ENCODE measurements at places on chromosomes 12 and 14.

- no peak for DNase-seq
Observed at GRCh38 chr12:131603106-131603938, 107.6 kb upstream of the SFSWAP start.

GRCh38 chr12:26467351-26467750, 272.0 kb downstream of the SSPN start:
- no peak for DNase-seq

GRCh38 chr12:61524851-61525250, 735.4 kb upstream of the USP15 start:
- no peak for DNase-seq

DNA sequence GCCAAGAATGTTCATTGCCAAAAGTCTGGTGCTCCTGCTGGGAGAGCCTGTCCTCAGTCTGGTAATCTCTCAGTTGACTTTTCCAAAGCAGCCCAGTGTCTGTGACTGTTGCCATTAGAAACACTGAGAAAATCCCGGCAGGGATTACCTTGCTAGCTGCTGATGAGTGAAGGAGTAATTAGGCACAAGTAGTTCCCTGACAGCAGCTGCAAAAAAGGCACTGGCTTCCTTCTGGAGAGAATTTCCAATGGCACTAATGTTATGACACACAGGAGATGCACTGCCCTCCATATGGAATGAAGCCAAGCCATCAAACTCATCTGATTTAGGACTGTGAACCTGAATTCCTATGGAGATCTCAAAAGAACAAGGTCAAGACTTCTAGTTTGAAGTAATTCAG, 1321.2 kb upstream of the SEL1L start:
- DNase-seq: no peak

DNA sequence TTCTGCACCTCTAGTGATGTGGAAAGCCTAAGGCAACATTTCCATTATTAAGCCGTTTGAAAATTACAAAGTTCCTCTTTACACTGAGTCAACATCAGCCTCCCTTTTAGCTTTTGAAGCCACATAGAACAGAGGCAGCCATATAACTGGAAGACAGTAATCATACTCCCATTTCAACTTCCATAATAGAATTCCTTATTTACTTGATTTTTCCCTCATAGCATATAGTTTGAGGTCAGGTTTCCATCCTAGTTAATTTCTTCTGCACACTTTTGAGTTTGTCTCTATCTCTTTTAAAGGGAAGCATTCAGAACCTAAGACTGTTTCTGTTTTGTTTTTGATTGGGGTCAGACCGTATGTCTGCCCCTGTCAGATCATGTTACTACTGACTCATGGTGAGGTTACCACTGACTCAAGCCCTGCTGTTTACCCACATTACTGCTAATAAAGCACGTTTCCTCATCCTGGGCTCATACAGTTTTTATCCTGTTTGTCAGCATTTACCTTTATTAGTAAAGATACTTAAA, 161.0 kb downstream of the SLC38A4 start:
- DNase-seq: no peak

GRCh38 chr12:45284096-45284901, 68.4 kb downstream of the ANO6 start:
- no peak for DNase-seq

DNA sequence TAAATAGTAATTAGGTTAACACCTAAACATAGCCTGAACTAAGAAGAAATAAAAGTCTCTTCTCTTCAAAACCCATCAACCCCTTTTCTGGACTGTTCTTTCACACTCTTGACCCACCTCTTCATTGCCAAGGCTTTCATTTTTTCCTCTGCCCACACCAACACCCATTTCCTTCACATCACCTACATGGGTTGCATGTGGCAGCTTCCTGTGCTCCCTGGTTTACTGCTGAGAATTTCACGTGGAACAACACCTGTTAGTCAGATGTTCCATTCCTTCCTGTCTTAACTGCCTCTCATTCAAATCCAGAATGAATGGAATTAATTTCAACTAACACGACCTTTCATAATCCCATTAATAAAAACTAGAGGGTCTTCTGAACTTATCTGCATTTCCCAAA, 157.3 kb downstream of the BCAT1 start:
- DNase-seq: no peak

DNA sequence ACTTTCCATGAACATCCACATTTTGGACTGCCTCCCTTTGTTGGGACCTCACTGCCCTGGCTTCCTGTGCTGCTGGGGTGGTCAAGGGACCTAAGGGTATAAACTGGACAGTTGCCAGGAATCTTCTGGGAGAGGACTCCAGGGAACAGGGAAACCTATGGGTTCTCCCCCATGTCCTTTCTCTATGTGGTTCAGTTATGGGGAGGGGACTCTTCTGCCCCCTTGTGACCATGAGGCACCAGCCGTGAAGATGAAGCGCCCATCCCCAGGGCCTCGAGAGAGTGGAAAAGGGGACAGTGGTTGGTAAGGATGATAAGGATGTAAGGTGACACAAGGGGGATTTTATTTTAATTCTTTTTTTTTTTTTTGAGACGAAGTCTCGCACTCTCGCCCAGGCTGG, 177.0 kb upstream of the TMEM132C start:
- DNase-seq: no peak

DNA sequence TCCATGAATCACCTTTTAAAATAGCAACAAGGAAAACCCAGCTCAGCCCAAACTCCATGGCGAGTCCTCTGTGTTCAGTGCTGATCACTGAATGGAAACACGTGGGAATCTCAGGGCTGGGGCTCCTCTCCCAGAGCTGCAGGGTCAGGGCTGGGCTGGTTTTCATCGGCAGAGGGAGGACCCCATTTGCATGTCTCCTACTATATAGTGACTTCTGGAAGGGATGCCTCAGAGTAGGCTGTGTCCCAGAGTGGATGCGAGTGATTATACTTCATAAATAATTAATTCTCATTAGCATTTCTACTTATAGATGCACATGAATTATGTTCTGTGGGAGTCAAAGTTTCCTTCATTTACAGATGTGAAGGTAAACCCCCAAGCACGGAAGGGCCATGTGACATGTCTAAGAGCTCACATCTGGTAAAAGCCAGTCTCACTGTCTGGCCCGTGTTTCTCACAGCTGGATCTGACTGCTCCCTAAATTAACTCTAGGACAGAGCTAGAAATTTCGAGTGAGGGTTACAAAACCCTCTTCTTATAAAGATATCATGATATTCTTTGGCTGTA, 685.0 kb downstream of the TMEM121 start:
- DNase-seq: no peak

GRCh38 chr14:101456246-101457175, 104.8 kb upstream of the DIO3 start:
- DNase-seq: no peak

DNA sequence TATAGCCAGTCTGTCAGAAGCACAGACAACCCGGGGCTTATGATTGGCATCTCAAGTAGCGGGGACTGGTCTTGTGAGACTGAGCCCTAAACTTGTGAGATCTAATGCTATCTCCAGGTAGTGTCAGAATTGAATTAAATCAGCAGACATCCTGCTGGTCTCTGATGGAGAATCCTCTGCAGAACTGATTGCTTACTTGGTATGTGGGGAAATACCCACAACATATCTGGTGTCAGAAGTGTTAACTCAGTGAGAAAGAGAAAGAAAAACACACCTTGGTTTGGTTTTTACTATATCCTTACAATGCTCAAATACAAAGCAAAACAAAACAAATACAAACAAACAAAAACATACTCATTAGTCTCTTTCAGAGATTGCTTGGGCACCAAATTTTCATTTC, 10.0 kb downstream of the SEL1L start:
- no peak for DNase-seq

- no peak for DNase-seq
Observed at GRCh38 chr12:68159681-68160304, at the start of gene IFNG. Gene IFNG, minus strand, starts transcription at chr12:68159740. Its CDS starts 125 bp downstream, at chr12:68159615.

GRCh38 chr14:93994919-93995682, 2.0 kb upstream of the CCDC197 start:
- peak; percentile 64 for DNase-seq

DNA sequence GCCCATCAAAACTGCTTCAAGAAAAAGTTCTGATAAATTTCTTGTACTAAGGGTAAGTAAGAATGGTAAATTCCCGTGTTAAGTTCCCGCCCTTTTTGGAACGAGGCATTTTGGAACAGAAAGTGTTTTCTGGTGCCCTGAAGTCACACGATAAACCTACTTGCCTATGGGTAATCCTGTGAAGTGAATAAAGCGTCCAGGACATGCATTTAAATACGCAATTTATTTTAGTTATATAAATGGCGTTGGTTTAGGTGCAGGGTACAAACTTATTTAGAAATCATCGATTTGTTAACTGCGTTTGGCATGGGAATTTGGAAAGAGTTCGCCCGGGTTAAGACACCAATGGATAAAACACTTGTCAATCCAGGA, 715 bp upstream of the RAP1B start:
- no peak for DNase-seq

- no peak for DNase-seq
Observed at GRCh38 chr12:26737487-26738030, 95.4 kb downstream of the ITPR2 start.

GRCh38 chr12:57735198-57735855, 3.2 kb downstream of the AGAP2 start:
- DNase-seq: no peak

DNA sequence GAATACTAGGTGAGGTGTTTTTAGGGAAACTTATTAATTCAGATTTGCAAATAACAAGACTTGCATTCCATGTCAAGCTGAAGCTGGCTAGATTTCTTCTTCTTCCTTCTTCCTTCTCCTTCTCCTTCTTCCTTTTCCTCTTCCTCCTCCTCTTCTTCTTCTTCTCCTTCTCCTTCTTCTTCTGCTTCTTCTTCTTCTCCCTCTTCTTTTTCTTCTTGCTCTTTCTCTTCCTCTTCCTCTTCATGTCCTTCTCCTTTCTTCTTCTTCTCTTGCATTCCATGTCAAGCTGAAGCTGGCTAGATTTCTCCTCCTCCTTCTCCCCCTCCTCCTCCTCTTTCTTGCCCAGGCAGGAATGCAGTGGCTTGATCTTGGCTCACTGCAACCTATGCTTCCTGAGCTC, 297.8 kb downstream of the PRKD1 start:
- DNase-seq: no peak

- no peak for DNase-seq
Observed at GRCh38 chr14:50967790-50968189, 23.5 kb upstream of the PYGL start.

DNA sequence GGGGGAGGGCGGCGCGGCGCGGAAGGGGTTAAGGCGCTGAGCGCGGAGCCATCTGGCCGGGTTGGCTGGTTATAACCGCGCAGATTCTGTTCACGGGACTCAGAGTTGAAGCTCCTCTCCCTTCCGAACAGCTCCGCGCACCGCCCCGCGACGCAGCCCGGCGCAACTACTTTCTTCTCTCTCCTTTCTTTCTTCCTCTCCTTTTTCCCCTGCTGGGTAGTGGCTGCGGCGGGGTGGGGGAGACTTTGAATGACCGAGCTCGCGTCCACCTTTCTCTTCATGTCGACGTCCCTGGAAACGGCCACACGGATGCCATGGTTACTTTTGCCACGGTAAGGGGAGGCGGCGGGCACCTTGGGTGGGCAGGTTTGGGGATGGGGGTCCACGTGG, at the start of gene NTF3:
Gene NTF3, plus strand, starts transcription at position 98 of the 390 bp plus-strand sequence. Its CDS starts 217 bp downstream, at position 315.
- DNase-seq: no peak

DNA sequence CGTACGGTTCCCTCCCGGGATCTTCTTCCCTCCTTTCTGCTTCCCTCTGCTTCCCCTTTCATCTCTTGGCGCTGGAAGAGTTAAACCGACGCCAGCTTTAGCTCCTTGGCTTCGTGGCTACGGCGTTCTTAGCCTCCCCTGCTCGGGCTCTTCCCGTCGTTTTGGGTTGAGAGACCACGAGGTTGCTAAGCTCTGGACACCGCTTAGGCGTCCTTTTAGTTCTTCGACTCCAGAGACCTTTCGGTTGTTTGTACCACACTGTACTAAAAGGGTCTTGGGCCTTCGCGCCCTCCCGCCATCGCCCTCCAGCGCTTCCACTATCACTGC, 545 bp downstream of the CPSF2 start:
- DNase-seq: no peak

DNA sequence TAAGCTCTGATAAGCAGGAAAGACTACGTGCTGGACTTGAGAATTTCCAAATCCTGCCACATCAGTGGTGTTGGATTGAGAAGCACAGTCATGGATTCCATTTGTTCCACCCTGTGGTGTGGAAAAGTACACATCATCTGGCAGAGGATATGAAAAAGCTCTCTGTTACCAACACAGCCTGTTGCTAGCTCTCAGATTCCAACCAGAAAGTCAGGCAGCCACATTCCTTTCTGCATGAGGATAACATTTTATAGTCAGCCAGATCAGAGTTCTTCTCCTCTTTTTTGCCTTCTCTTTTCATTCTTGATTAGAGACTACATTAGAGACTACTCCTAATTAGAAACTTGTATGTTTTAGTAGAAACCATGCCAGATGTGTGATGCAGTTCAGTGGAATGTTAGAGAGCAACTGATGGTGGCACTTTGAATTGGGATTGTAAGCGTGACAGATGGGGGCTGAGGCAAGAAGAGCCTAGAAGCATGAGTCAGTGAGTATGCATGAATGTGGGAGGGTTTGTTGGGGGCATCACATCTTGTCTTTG, 61.2 kb upstream of the STXBP6 start:
- DNase-seq: no peak

DNA sequence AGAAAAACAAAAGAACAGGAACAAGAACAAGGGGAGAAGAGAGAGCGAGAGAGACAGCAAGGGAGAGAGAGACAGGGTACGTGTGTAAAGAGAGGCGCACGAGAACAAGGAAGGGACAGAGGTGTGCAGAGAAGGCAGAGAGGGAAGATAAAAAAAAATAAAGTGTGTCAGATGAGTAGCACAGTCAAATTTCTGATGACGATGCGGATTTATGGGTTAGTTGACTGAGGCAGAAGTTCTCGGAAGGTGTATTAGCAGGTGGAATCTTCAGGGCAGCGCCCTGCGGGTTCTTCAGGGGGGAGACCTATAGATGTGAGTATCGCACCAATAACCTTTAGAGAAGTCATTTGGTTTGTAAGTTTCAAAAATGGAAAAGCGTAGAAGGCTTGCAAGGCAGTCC, 44.8 kb downstream of the PRKAB1 start:
- DNase-seq: no peak

DNA sequence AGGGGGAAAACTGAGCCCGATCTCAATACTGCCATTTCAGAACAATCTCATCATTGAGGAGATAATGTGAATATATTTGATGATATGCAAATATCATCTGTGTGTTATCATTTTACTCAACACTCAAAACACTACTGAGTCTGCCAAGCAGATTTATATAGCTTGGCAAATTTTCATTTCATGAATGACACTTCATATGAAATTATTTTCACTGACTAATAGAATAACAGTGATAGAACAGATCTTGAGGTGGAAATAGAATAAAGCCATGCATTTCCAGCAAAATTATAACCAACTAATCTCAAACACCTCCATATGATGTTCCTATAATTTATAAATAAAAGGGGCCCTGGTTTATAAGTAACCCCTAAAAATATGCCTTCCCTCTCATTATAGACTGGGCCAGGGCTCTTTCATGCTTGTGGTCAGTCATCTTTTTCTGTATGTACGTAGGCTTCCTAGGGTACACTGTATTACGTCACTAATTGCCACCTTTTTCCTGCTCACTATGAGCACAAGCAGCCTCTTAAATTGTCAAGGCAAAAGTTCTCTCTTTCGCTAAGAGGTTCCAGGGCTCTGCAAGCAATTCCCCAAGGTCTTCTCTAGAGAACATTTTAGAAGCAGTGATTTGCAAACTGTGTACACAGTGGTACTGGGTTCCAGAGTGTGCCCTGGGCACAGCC, 197.1 kb upstream of the FOXN3 start:
- no peak for DNase-seq

GRCh38 chr12:90945070-90945649, 9.8 kb downstream of the CCER1 start:
- no peak for DNase-seq
